Effector memory CD8-positive, alpha-beta T cell (primary cell): ENCODE measurements at places on chromosomes 5 and 9.

- no peak for DNase-seq
Observed at GRCh38 chr5:140168371-140168770, 6.6 kb upstream of the CYSTM1 start.

- no peak for DNase-seq
Observed at GRCh38 chr9:130040984-130041647, 1.9 kb downstream of the FNBP1 start.

GRCh38 chr9:95143591-95144561 is 173.6 kb downstream of the FANCC start:
- DNase-seq: no peak

DNA sequence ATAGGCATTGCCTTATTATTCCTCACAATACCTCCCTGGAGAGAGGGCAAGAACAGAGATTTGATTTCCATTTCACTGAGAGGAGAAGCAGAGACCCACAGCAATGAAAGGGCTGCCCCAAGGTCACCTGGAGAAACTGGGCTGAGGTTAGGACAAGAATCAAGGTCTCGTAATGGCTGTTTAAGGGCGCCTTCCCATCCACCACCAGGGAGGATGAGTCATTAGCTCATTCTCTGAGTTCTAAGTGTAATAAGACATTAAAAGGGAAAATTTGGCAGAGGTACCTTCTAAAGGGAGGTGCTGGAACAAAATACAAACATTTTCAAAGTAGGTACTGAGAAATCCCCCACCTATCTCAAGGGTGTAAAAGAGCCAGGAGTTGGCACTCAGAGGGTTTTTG is 52.6 kb upstream of the TCERG1 start:
- no peak for DNase-seq

DNA sequence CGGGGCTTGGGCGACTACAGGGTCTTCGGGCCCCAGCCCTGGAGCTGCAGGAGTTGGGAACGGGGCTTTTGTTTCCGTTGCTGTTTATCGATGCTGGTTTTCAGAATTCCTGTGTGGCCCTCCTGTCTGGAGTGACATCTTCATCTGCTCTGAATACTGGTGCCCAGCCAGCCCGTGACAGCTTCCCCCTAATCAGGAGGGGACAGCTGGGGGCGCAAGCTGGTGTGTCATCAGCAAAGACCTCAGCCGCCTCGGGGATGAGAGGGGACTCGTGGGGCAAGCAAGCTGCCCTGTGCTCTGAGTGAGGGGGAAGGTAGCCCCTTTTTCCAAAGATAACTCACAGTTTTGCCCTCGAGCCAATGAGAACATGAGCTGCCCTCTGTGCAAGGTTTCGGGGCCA is 110.7 kb downstream of the RXRA start:
- DNase-seq: no peak

DNA sequence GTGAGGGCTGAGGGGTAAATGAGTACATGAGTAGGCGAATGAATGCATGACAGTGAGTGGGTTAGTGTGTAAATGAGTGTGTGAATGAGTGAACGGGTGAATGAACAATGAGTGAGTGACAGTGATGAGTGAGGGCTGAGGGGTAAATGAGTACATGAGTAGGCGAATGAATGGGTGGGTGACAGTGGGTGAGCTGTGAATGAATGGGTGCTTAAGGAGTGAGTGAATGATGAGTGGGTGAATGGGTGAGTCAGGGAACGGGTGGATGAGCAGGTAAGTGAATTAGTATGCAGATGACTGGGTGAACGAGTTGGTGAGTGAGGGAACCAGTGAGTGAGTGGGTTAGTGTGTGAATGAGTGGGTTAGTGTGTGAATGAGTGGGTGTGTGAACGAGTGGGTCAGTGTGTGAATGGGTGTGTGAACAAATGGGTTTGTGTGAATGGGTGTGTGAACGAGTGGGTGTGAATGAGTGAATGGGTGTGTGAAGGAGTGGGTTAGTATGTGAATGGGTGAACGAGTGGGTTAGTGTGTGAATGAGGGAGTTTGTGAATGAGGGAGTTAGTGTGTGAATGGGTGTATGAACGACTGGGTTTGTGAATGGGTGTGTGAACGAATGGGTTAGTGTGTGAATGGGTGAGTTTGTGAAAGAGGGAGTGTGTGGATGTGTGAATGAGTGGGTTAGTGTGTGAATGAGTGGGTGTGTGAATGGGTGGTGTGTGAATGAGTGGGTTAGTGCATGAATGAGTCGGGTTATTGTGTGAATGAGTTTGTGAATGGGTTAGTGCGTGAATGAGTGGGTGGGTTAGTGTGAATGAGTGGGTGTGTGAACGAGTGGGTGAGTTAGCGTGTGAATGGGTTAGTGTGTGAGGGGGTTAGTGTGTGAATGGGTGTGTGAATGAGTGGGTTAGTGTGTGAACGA is 32.9 kb downstream of the NKD2 start:
- no peak for DNase-seq

GRCh38 chr9:33881635-33882034 is 64.7 kb downstream of the UBE2R2 start:
- DNase-seq: no peak

GRCh38 chr5:40386289-40386688 is 293.4 kb upstream of the PTGER4 start:
- peak; percentile 35 for DNase-seq

DNA sequence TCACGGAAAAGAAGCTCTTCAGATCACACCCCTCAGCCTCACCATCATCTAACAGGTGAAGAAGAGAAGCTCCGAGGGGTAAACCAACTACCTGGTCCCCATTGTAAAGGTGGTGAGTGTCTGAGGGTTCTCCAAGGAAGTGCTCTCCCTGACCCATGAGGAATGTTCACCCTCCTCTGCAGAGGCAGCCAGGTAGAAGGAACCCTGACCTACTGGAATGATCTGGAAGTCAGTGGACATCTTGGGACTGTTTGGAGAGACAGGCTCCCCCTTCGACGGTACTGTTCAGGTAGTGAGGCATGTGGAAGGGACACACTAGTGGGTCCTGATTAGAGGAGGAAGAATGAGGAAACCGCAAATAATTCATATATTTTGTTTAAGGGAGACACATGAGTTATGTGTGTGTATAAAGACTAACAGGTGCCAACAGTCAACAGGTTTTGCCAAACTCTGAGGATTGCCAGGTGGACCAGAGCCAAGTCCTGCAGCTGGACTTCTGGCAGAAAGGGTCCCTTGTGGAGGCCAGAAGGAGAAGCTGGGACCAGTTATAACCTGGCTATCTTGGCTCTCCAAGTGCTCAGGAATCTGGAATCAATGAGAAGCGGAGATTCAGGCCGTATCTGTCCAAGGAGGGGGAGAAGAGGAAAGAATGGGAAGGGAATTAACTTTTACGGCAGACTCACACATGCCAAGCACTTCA is 3.0 kb upstream of the ZBTB34 start:
- DNase-seq: no peak

GRCh38 chr5:126801992-126802294 is 25.0 kb downstream of the LMNB1 start:
- DNase-seq: peak; percentile 18

DNA sequence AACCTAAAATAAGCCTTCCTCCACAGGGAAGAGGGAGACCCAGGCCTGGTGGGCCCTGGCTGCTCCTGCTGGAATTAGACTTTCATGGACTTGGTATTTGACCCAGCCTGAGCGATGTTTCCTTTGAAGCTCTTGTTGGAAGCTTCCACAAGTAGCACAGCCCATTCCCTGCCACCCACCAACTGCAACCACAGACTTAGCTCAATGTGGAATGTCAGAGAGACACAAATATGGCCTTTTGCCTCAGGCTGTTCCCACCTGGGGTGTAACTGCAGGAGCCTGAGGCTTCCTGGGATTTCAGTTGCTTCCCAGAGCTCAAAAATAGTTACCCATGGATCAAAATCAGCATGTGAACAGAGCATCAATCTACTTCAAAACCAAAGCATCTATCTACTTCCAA is 70.3 kb upstream of the LHFPL2 start:
- DNase-seq: no peak

- DNase-seq: no peak
Observed at GRCh38 chr9:126642839-126643238, 29.1 kb downstream of the LMX1B start.
